Thoracic aorta (tissue), 2 donors: ENCODE measurements at places on chromosomes 13 and 19.

- no peak for DNase-seq
These were observed 61.1 kb upstream of the GPR12 start for GRCh38 chr13:26821672-26822071.

DNA sequence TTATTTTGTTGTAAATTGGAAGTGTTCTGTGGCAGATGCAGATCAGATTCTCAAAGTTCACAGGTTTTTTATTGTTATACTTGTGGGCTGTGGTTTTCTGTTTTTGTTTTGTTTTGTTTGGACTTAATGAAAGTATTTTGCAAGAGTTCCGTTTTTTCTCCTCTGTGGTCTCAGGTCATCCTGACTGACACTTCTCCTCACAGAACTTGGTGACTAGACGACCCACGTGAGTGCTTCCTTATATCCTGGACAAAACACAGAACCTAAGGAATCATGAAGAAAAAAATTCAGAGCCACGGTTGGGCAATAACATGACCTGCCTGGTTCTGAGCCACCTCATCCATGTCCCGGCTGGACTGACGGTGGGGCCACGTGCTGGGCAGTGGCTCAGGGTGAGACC lies 2.5 kb upstream of the RFPL4AL1 start:
- no peak for DNase-seq

DNA sequence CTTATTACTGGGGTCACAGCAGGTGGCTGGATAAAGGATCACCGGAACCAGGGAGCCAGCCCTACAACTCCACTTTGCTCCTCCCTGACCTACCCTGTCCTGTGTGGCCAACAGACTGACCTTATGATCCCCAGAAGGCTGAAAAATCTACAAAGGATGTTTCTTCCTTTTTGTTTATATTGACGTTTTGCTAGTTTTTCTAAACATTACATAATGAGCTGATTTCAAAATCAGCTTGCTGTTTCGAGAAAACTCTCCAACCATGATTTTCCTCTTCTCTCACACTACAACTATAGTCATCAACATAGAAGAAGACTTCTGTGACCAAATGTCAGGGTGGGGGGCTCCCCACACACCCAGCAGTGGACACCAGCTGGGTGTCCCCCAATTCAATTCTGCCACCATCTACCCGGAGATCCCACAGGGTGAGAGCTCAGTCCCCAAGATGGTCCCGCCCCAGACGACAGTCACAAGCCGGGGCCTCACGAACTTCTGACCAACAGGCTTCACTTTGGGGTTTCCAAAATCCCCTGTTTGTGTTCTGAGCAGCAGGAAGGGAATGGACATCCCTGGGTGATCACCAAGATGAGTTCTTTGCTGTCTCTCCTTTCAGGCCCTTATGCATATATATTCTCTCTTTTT lies 35.0 kb downstream of the ZNF536 start:
- no peak for DNase-seq

DNA sequence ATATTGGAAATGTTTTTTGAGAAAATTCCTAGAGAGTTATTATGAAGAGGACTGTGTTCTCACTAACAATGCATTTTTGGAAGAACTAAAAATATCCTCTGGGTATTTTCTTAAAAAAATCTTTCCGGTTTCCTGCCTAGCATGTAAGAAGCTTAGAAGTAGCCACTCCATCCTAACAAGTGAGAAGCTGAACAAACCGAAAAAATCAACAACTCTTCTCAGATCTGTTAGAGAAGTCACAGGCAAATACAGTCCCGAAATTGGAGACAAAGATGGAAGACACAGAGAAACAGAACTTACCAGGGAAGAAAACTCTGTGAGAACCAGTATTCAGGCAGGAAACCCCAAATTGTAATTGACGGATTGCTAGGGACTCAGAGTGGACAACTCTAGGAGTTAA lies 173.0 kb downstream of the KLF12 start:
- DNase-seq = no peak

DNA sequence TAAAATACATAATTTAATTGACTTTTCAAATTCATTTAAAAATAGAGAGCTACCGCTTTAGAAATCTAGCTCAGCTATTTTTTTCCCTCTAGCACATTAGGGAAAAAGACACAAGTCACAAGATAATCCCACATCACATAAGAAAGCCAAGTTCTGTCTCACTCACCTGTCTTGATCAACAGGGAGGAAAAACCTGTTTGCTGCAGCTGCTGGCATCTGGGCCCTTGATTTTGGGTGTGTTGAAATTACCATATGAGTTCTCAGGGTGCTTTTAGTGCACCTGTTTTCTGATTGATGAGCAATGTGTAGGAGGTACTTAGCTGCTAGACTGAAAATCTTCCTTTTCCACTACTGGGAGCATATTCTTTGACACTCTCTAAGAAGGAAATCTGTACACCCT lies 53.8 kb downstream of the ZDHHC20 start:
- no peak for DNase-seq

- DNase-seq = no peak
These were observed 14.6 kb downstream of the ZNF254 start for GRCh38 chr19:24101459-24102115.

DNA sequence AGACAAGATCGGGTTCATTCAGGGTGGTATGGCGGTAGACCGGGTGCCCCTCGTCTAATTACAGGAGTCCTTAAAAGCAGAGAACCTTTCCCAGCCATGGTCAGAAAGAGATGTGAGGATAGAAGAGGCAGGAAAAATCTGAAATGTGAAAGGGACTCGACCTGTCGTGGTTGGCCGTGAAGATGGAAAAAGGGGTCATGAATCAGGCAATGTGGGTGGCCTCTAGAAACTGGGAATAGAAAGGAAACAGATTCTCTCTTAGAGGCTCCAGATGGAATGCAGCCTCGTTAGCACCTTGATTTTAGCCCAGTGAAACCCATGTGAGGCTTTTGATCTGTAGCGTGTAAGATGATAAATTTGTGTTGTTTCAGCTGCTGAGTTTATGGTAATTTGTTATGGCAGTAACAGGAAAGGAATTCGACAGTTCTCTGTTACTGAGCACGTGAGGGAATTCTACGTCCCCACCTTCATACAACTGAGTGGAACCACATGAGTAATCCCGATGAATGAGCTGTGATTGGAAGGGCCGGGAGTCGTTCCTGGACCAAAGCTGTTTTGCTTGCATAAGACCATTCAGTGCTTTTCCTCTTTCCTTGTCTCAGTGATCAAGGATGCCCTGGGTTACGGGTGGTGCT lies 11.0 kb upstream of the CA11 start:
- DNase-seq = no peak

- DNase-seq = peak; percentile 66
These were observed 15.1 kb downstream of the CCDC97 start for GRCh38 chr19:41324921-41325639.

DNA sequence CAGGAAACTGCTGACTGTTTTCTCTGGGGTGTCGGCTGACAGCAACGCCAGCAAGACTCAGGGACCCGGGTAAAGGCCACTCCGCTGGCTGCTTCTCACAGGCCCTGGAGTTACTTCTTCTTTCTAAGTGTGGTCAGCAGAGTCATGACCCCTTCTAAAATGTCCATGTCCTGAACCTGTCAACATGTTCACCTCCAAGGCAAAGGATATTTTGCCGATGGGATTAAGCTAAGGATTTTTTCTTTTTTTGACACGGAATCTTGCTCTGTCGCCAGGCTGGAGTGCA lies 7.9 kb downstream of the PEX11G start:
- no peak for DNase-seq

- DNase-seq = no peak
These were observed 27.7 kb downstream of the ATP4B start for GRCh38 chr13:113630296-113630695.

GRCh38 chr13:110217811-110218210 lies 89.1 kb downstream of the COL4A1 start:
- DNase-seq = no peak

DNA sequence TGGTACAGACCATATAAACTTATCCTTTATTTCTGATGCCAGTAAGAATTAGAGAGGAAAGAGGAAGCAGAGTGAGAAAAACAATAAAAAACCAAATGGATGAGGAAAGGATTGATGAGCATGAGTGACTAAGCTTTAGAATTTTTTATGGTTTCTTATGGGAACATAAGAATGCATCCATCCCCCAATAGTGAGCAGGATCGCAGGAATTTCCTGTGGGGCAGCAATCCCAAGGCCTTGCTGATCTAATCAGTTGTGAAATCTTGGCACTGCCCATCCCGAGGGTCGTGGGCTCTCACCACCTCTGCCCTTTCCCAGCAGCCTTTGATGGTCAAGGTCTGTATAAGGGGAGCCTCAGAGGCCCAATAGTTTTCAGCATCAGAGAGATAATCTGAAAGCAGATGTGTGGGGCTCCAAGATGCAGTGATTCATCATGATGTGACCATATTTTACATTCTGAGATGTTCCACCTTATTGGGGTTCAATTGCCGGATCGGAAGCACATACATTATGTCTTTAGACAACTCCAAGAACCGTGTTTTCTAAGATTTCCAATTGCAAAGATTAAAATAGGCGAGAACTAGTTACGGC lies 222.1 kb downstream of the DNAJC15 start:
- DNase-seq = no peak

GRCh38 chr13:59261928-59262488 lies 901.7 kb downstream of the DIAPH3 start:
- no peak for DNase-seq

DNA sequence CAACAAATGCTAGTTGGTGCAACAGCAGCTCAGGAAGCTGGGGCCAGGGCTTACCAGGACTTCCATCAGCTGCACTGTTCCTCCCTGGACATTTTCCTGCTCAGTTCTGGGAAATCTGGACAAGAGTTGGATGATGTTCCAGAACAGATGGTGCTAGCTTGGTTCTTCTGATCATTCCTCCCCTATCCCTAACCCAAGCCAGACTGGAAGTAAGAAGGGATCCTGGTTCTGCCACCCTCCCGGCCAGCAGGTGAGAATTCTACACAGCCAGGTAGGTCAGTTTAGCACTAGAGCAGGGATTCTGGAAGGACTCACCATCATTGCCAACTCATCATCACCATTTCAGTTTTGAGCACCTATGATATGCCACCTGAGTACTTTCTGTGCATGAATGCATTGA lies 30.2 kb downstream of the CACNA1A start:
- DNase-seq = no peak

DNA sequence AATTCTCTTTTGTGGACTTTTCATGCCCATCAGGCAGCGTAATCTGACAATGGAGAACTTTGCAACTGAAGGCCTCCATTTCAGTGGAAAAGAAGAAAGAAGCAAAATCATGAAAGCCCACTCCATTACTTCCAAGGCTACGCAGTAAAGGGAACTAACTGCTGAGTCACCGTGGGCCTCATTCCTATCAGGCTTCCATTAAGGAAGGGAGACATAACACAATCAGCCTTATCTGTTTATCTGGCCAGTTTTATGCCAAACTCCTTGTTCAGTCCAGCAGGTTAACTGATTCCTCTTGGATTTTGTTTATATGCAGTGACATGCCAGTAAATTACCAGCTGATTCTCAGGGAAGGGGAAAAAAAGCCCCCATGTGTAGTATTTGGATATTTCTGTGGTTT lies 56.8 kb upstream of the KATNAL1 start:
- DNase-seq = no peak

DNA sequence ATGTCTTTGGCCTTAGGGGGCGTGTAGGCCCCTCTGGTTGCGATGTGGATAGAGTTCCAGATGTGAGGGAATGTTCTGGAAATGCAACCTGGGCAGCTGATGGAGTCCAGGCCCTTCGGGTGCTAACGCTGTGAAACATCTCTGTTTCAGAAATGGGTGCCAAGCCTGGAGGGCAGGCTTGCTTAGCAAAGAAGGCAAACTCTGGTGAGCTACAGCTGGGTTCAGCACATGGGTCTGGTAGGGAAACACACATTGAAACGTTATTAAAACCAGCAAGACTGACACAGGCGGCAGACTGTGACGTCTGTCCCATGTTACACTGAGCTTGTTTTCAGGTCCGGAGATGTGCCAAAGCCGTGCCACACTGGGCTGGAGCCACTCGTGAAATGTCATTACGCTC lies 8.6 kb upstream of the CDC16 start:
- DNase-seq = no peak

GRCh38 chr13:98794498-98794897 lies 42.0 kb upstream of the SLC15A1 start:
- DNase-seq = no peak

GRCh38 chr13:97058926-97059325 lies 64.7 kb upstream of the OXGR1 start:
- no peak for DNase-seq

DNA sequence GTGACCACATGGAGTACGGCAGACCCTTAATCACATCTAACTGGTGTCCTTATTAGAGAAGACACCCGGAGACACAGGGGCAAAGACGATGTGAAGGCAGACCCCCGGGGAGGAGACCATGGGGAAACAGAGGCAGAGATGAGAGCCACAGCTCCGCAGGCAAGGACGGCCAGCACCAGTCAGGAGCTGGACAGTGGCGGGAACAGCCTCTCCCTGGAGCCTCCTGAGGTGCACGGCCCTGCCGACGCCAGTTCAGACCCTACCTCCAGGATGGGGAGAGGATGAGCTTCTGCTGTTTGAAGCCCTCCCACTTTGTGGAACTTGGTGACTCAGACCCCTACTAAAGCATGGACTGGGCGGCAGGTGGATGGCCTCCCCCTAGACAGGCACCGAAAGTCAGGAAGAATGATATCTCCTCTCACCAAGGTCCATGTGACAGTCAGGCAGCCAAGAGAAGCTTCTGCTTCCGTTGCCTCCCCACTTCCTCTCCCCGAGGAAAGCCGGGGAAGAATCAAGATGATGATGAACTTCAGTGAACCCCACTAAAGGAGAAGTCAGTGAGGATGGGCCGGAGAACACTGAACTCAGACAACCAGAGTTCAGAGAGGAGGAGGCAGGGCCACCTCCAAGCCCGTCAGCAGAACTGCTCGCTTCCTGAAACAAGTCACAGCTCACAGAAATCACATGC lies 25.4 kb downstream of the RAB20 start:
- no peak for DNase-seq

DNA sequence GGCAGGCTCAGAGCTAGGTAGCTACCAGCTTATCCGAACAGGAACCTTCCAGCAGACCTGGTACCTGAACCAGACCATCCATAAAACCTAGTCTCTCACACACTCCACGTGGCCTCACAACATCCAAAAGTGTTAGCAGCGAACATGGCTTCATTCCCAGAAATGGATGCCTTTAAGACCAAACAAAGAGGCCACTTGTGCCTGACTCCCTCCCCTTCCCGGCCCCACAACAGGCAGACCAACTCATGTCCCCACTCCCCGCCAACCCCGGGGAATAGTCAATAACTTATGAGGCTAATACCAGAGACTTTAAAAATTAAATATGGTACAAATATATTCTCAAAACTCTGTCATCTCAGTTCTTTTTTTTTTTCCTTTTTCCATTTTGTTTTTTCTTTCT lies 46.2 kb downstream of the ZNF557 start:
- no peak for DNase-seq

- DNase-seq = no peak
These were observed 375.5 kb upstream of the SLITRK5 start for GRCh38 chr13:87295636-87296035.

DNA sequence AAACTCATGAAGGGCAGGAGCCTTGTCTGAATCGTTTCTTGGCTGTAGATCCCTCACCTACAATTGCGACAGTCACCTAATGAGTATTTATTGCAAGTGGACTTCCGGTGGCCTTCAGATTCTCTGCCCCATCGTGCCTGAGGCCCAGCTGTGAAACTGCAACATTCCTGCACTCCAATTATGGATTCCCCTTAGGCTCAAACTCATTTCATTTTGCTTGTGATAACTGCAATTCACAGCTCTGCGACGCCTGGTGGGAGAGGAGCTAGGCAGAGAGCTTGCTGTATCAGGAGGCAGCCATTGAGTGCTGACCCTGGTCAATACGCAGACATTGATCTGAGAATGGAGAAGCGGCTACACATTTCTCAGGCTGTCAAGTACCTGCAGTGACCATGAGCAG lies 59.0 kb downstream of the CCDC70 start:
- DNase-seq = no peak

- DNase-seq = no peak
These were observed 656 bp downstream of the ZNF155 start for GRCh38 chr19:43984687-43985000.

GRCh38 chr19:12872941-12873890 lies 8.0 kb downstream of the DNASE2 start:
- no peak for DNase-seq
